IMR-90 (cell line): ENCODE measurements at places on chromosomes 13 and 19.

GRCh38 chr13:31764556-31764955 lies 25.2 kb downstream of the RXFP2 start:
- no peak for DNase-seq

DNA sequence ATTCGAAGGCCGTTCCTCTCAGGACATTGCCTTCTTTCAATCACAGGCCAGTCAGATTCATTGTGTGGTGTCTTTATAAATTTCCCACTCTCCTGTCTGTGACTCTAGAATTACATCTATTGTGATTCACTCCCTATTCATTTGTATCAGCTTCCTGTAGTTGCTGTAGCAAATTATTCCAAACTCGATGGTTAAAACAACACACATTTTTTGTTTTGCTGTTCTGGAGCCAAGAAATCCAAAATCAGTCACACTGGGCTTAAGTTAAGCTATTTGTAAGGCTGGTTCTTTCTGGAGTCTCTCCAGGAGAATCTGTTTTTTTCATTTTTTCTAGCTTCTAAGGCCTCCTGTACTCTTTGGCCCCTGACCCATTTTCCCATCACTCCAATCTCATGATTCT lies 1487.0 kb upstream of the SLC10A2 start:
- peak; percentile 1 for DNase-seq

DNA sequence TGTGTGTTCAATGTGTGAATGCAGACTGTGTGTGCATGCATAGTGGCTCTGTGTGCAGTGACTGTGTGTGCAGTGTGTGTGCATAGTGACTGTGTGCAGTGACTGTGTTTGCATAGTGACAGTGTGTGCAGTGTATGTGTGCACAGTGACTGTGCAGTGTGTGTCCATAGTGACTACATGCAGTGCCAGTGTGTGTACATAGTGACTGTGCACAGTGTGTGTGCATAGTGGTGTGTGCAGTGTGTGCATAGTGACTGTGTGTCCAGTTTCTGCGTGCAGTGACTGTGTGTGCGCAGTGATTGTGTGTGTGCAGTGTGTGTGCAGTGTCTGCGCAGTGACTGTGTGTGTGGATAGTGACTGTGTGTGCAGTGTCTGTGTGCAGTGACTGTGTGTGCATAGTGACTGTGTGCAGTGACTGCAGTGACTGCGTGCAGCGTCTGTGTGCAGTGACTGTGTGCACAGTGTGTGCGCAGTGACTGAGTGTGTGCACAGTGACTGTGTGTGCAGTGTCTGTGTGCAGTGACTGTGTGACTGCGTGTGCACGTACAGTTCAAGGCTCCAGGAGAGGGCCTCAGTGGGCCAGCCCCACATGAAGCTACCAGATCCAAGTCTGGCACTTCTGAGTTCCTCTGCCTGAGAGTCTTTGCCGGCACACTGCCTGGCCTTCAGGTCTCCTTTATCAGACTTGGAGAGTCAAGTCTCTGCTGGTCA lies 90.3 kb downstream of the IER2 start:
- DNase-seq, result no peak

GRCh38 chr13:83666141-83666540 lies 216.1 kb downstream of the SLITRK1 start:
- DNase-seq, result peak; percentile 7

DNA sequence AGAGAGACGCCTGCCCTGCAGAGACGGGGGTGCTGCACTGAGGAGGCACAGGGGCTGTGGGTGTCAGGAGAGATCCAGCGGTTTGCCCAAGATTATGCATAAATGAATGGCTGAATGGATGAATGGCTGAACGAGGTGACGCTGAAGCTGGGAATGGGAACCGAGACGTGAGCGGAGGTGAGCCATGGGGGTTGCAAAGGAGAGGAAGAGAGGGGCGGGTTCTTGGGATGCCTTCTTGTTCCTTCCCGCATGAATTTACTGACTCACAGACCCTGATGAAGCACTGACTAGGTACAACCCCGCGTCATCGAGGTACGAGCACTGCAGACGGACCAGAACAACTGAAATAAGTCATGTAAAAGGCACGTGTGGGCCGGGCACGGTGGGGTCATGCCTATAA lies 16.7 kb downstream of the DCAF15 start:
- DNase-seq, result no peak

GRCh38 chr19:4722671-4723594 lies 709 bp downstream of the DPP9 start:
- peak; percentile 53 for DNase-seq

- peak; percentile 74 for DNase-seq
Measured at GRCh38 chr13:24911133-24911908, 147.4 kb downstream of the RNF17 start.

- peak; percentile 19 for DNase-seq
Measured at GRCh38 chr13:27004326-27004725, 167.3 kb downstream of the USP12 start.

DNA sequence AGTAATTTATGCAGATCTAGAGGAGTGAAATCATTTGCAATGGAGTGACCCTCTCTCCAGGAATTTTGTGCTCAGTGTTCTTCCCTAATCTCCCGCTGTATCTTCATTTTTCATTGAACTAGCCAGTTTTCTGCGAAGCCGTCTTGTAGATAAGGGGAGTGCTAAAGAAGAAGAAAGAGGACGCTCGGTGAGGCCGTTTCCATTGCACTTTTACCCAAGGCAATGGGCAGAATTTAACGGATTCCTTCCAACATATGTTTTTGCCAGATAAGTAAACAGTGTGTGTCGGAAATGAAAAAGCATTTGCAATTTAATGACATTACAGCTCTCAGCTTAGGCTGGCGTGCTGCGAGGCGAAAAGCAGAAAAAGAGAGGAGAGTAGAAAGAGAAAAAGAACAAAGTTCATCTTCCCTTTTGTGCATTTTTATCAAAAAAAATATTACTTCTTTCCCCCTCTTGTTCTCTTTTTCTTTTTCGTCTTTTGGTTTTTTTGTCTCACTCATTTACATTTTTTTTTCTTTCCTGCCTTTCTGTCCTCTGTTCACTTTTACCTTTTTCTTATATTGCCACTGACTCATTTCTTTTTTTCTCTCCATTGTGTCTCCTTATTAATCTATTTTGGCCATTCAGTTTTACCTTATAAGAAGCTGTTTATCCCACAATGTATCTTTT lies 49.9 kb downstream of the SOX21 start:
- no peak for DNase-seq

- peak; percentile 61 for DNase-seq
Measured at GRCh38 chr13:30744056-30744680, 8.8 kb downstream of the ALOX5AP start.

- DNase-seq, result no peak
Measured at GRCh38 chr13:43800828-43801227, 14.1 kb upstream of the ENOX1 start.

DNA sequence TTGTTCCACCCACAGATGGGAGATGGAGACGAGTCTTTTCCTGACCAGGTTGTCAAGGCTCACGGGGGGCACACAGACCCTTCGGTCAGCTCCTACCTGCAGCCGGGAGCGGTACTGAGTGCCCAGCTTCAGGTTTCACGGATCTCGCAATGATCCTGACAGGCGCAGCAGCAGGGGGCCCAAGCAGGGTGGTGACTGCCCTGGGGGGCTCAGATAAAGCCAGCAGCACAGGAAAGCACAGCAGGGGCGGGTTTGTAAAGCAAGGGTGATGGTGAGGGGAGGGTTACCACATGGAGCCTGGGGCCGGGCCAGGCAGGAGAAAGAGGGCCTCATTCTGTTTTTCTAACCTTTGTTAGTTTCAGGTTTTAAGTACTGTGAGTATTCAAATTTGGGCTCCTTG lies 41.7 kb upstream of the ATP11A start:
- DNase-seq, result no peak

DNA sequence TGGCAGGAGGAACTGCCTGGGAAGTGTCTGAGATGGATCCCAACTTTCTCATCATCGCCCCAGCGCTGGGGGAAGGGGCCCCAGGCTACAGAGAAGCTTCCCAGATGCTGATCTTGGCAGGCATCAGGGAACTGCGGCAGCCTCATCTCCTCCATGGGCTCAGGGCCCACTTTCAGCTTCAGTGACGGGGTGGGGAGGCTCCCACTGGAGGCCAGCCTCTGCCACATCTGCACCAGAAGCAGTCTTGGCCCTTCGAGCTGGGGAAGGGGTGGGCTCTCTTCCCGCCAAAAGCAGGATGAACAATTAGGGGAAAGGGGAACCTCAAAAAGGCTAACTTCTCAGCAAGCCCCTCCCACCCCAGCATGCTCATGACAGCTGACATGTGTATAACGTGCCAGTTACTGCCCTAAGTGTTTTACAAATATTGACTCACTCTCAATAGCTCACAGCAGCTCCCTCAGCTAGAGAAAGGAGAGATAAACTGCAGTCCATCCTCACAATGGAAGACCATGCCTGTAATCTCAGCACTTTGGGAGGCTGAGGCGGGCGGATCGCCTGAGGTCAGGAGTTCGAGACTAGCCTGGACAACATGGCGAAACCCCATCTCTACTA lies 7.1 kb upstream of the S1PR2 start:
- peak; percentile 91 for DNase-seq

GRCh38 chr19:46759817-46760333 lies 13.6 kb upstream of the STRN4 start:
- peak; percentile 97 for DNase-seq

- DNase-seq, result peak; percentile 17
Measured at GRCh38 chr19:54096617-54097106, 3.9 kb downstream of the OSCAR start.

DNA sequence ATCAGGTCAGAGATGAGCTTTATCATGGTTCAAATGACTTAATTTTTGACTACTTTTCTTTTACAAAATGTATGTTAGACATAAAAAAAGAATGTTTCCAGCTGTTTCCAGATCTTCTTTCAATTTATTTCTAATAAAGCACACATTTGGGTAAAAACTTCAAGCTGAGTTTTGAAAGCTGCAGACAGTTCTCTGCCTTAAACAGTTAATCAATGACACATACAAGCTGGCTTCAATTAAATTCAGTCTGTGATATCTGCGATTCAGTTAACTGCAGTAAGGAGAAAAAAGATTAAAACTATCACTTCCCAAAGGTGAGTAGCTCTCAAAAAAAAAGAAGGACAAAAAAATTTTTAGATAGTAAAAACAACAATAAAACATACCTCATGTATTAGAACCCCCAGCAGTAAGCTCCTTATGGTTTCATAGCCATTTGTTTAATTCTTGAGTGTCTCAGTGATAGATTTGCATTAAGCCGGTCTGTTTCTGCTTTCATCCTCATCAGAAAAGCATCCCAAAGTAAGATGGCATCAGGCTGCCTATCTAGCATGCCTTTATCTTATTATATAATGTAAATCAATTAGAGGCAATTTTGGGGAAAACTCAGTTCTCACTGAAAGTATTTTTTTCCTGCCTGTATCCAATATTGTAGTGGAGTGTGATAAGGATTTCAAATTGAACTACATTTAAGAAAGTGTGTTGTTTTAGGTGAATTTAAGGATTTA lies 81.8 kb upstream of the STARD13 start:
- DNase-seq, result no peak

DNA sequence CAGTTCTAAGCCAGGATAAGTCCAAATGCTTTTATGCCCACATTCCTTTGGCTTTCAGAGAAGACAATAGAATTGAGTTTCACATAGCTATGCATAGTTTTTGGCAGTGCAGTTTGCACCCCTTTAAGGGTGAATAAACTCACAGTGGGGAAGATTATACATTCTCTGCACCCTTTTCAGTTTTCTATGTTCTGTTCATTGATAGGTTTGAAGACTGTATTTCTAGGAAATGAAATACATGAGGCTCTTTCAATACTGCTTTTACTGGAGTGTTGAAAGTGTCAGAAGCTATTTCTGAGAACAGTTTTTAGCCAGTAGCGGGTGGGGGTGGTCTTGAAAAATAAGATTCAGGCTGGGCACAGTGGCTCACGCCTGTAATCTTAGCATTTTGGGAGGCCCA lies 46.2 kb downstream of the IPO5 start:
- no peak for DNase-seq

- DNase-seq, result no peak
Measured at GRCh38 chr13:97226788-97227627, 4.9 kb downstream of the MBNL2 start.

DNA sequence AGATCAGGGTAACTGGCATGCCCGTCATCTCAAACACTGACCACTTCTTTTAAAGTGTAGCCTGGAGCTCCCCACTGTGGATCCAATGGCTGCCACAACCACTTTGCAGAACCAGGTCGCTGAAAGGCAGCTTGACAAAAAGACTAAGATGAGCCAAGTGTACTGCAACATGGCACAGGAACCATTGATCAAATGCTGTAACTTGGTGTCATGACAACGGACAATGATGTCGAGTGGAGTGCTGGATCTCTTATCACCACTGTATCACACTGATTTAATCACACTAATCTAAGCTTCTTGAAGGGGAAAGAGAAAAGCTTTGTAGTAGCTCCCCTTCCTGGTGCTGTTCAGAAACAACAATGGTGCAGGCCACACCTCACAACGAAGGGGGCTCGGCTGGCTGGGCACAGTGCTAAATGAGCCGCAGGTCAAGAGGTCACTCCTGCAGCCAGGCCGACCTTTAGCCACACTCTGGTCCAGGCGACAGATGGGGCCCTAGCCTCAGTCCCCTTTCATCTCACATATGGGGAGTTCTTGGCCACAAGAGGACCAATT lies 2.2 kb upstream of the TNFRSF19 start:
- DNase-seq, result no peak

GRCh38 chr13:48165063-48165462 lies 67.9 kb upstream of the ITM2B start:
- no peak for DNase-seq

GRCh38 chr13:106182404-106182803 lies 353.1 kb downstream of the EFNB2 start:
- peak; percentile 92 for DNase-seq

GRCh38 chr19:19538785-19539166 lies 711 bp downstream of the CILP2 start:
- no peak for DNase-seq

DNA sequence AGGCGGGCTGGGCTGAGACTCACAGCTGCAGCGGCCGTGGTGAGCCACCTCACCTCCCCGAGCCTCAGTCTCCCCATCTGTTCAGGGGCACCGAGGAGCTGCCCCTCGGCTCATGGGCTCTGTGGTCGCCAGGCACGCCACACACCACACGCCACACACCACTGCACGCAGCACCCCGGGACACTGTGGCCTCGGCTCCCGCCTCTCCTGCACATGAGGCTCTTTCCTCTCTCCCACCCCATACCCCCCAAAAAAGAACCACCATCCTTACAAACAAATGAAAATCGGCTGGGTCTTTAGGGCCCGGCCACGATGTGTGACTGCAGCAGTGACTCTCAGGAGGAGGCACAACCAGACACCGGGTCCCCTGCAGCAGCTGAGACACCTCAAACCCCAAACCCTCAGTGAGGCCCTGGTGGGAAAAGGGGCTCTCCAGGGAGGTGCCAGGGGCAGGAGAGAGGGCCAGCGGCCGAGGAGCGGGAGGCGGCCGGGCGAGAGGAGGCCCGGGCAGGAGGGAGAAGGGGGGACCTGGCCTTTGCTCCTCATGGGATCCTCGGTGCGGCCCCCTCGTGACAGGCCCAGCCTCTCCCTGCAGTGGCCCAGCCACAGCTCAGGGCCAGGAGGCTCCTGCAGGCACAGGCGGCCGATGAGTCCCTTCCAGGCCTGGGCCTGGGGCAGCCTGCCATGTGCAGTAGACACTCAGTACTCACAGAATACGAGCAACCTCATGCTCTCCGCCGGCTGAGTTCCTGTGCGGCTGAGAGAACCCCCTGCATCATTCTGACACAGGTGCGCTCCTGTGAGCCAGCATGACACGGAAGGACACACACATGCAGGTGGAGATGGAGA lies 66.3 kb downstream of the RASA3 start:
- DNase-seq, result no peak

- DNase-seq, result no peak
Measured at GRCh38 chr13:25821776-25822175, 230.0 kb downstream of the SHISA2 start.

- no peak for DNase-seq
Measured at GRCh38 chr13:25762795-25763377, 288.9 kb downstream of the SHISA2 start.
